DMS 273 treated with DMSO at 0.1 percent for 48 hours (cell line): ENCODE measurements at places on chromosomes 4 and X.

DNA sequence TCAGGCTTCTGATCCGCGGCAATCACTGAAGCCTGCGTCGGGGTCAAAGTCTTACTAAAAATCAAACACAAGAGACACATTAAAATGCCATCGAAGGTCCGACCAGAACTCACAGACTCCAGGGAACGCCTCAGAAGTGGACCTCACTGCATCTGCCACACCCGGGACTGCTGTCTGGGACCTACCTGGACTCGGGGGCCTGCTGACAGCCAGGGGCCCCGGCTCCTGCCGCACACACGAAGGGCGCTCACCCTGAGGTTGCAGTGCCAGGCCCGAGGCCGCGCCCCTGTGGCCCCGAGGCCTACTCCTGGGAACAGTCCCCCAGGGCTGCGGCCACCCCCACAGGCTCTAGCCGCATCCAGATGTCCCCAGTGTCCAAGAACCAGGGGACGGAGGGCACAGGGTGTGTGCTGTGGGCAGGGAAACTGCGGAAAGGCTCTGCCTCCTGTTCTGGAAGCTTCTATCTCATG is 7.4 kb downstream of the CTBP1 start:
- DNase-seq, result no peak

DNA sequence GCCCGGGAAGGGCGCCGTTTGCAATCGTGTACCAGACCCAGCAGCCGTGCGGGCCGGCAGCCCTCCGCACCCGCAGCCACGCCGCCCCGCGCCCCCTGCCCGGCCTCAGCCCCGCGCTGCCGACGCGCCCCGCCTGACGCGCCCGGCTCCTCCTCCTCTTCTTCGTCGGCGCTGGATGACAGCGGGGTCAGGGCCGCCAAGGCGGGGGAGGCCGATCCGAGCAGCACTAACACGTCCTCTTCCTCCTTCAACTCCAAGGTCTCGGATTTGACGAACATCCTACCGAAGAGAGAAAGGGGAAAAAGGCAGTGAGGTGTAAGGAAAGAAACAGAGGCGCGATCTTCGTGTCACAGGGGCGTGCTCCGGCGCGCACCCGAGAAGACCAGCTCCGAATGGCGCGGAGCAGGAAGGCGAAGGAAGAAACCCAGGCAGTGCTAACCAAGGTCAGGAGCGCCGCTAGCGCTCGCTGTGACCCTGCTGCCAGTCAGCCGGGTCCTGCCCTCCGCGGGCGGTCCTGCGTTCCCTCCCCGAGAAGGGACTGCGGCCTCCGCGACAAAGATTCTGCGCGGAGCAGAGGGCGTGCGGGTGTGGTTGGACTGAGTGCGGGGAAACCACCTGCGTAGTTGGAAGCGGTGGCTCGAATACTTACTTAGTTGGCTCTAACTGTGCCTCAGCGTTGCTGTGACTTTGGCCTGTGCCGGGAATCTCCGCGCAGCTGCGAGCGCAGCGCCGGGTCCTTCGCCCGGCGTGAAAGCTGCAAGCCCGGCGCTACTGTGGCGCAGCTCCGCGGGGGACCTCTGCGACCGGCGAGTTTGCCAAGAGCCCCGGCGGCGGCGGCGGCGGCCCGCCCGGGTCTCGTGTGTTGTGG is 548 bp downstream of the NEUROG2 start:
- no peak for DNase-seq

GRCh38 chr4:76302826-76303438 is 3.6 kb upstream of the STBD1 start:
- DNase-seq, result no peak

DNA sequence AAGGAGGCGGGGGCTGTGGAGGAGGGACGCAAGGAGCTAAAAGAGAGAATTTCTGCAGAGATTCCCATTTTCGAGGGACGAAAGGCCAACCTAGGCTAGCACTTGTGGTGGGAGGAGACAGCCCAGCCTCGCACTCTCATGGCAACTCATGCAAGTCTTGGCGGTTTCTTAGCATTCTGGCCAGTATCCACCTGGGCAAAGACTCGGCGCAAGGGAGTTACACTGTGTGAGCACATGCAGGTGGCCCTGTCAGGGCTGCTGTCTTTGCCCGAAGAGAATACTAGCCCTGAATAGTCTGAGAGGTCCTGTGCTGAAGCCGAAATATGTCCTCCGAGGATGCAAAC is 15.5 kb downstream of the MCF2 start:
- no peak for DNase-seq

GRCh38 chr4:101197350-101197749 is 150.0 kb downstream of the PPP3CA start:
- no peak for DNase-seq

DNA sequence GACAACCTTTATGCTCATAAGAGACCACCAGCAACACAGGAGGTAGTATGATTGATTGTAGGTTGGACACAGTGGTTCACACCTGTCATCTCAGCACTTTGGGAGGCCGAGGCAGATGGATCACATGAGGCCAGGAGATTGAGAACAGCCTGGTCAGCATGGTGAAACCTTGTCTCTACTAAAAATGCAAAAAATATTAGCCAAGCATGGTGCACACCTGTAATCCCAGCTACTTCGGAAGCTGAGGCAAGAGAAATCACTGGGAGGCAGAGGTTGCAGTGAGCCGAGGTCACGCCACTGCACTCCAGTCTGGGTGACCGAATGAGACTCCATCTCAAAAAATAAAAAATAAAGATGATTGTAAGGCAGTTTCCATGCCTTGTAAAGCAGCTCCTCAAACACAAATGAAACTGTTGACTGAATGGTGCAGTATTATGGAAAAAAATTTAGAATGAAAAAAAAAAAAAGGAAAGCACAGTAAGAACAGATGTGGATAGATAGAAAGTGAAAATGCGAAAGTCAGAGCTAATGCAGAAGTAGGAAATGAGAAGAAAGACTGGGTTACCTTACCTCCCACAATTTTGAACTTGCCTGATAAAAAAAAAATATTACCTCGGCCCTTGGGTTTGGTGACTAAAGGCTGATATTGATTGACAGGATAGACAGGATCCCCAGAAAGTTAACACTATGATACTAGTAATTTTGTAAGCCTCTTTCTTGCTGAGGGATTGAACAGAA is 249.2 kb upstream of the TRAM1L1 start:
- no peak for DNase-seq

GRCh38 chrX:101347859-101348451 is 587 bp downstream of the TIMM8A start:
- no peak for DNase-seq

DNA sequence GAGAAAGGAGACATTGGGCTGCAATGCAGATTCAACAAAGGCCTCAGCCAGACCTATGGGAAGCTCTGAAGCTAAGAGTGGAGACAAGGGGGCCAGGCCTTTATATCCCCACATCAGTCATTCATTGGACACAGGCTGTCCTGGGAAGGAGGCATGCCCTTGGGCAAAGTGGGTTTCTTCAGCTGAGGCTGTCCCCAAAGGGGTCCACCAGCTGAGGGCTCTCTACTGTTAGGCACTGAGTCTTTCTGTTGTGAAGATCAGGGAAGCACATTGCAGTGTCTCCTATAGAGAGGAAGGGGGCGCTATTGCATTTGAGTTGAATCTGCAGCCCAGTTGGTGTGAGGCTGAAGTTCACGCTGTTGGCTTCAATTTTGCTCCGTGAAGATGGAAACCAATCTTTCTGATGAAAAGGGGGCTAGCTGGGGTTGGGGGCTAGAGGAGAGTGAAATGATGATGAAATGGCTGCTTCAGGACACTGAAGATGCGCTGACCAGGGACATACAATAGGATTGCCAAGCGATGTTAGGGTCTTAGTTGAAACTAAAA is 48.0 kb downstream of the SLC25A5 start:
- DNase-seq, result peak; percentile 76

DNA sequence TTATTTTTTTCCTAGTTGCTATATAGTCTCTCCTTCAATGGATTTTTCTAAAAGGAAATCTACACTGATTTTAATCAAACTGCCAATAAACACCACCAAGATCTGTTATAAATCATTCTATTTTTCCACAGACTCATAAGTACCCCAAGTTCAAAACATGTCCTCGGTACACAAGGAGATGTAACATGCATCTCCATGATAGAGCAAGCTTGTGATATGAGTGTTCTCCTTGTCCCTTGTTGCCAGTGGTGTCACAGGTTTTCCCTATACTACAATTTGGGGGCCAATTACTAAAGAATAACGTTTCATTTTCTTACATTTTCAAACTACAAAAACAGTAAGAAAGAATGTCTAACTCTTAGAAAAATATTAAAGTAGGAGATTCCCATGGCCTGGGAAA is 491 bp downstream of the ARHGEF6 start:
- DNase-seq, result no peak

- no peak for DNase-seq
These were observed 65.5 kb downstream of the CRMP1 start for GRCh38 chr4:5827108-5828004.

DNA sequence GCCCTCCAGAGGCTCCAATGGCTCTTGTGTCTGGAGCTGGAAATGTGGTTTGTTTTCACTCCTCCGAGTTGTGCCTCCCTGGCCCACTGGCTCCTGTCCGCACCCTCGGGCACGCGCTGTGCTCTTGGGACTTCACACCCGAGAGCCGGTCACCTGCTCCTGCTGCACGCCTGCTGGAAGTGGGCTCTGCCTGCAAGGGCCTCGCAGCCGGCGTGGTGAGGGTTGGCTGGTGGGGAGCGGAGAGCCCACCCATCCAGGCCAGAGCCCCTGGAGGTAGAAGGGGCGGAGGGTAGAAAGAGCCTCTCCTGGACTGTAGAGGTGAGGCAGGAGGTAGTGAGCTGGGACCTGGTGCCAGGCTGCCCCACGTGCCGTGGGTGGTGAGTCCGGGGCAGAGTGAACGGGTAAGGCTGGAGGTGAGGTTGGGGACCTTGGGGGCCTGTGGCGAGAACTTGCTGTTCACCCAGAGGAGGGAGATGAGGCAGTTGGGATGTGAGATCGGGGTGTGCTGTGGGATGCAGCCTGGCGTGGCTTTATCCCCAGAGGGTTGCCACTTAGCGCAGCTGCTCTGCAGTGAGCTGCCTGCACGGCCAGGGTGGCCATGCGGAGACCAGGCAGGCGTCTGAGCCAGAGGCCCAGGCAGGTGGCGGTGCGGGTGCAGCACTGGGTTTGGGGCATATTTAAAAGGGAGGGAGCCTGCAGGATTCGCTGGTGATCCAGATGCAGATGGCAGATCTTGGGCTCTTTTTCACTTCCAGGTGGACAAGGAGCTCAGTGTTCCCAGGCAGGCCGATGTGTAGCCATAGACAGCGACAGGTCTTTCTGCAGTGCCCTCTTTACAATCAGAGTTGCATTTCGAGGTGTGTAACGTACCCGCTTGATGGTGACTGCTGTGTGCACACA is 48.8 kb downstream of the PCGF3 start:
- DNase-seq, result no peak

DNA sequence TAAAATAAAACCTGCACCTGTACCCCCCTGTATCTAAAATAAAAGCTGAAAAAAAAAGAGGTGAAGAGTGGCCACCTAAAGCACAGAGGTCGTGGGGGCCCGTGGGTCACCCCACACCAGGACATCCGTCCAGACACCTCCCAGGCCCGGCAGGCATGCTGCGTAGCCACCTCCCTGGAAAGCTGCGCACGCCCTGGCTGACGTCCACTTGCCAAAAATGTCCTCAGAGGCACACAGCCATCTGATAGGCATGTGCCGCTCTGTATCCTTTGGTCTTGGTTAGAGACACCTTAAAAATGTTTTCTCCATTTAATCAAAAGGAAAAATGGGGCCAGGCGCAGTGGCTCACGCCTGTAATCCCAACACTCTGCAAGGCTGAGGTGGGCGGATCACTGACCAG is 17.7 kb downstream of the FAM53A start:
- no peak for DNase-seq

DNA sequence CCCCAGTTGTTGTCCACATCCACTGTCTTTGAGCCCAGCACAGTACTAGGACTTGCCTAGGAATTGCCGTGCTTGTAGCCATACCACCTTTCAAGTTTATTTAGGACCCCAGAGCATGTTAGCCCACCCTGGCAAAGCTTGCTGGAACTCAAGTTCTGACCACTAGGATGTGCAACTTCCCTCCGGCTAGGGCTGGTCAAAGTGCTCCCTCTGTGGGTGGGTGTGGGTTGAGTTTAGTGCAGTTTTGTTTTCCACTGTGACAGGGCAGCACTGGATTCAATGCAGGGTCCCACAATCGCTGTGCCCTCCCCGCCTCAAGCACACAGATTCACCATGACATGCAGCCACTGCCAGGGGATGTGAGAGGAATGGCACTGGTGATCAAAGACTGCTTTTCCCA is 96.0 kb downstream of the RASGEF1B start:
- DNase-seq, result no peak

DNA sequence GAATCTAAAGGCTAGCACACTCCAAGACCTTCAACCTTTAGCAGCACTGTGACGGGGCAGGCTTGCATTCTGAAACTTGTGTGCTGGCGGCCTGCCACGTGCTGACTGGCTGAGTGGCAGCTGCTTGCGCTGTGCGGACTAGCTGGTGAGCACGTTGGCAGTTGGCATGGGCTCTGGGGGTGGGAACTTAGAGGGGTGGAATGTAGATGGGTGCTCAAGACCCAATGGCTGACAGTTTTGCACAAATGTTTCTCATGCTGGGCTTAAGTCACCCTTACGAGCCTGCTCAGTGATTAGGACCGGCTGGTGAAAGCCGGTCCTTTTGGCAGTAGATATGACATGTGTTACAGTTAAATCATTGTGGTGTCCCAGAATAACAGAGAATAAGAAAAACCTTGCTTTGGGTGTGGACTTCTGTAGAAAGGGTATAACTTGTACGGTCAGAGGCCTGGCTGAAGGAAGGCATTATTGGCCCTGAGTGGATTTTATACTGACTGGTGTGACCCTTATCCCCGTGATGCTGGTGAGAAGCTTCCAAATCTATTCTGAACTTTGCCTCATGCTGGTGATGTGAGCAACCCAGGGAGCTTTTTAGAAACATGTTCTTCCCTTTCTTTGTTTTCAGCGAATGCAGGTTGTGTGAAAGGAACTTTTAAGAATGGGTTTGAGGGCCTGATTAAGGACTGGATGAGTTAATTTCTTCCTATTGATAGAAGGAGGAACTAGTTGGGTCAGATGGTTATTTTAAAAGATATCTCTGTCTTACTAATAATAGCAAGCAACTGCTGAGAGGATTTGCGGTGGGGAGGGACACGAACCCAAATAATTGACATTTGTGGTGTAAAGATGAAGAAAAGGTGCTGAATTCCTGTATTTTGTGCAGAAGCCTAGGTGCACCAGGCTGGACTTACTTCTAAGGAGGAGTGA is 107.4 kb upstream of the SLC4A4 start:
- DNase-seq, result peak; percentile 27

GRCh38 chr4:40831146-40831907 is 81.6 kb downstream of the NSUN7 start:
- no peak for DNase-seq

DNA sequence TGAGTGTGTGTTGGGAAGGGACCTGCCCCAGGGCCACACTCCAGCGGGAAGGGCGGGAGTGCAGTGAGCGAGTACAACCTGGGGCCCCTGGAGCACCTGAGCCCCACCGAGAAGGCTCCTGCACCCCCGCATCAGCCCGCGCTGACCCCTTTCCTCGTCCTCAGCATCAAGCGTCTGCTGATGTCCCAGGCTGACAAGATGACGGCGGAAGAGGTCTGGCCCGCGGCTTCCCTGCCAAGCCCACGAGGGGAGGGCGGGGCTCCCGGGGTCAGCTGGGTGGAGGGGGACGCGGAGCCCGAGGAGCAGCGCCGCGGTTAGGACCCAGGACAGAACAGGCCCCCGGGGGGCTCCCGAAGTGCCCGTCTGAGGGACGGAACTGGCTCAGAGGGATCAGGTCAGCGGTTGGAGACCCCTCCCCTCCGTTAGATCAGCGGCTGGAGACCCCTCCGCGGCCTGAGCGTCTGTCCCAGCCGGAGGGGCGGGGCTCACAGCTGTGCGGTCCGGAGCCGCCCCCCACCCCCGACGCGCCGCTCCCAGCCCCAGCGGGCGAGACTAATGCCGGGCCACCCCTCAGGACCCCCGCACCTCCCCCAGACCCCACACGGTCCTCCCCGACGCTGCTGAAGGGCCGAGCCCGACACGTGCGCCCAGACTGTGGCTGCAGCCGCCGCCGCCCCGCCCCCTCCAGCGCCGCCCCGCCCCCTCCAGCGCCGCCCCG is 6.7 kb downstream of the MYL5 start:
- no peak for DNase-seq
